ENCODE measurements at places on chromosomes 2 and 18.

DNA sequence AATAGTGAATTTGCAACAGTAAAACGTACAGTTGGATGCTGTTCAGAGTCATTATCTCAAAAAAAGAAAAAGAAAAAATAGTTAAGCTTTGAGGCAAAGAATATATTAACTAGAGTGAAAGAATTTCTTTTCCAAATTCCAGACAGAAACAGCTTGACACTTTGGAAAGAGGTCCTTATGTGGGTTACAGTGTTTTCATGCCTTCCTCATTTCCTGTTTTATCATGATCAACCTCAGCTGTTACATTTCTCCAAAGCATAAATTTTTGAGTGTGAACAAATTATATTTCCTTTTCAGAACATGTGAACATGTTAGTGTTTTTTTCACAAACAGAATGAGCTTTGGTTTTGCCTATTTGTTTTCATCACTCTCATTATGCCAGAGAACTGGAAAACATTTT, 13.6 kb downstream of the FRZB start:
- peak; percentile 8 for DNase-seq

- DNase-seq = no peak
Measured at GRCh38 chr2:221752781-221753180, 180.7 kb upstream of the EPHA4 start.

DNA sequence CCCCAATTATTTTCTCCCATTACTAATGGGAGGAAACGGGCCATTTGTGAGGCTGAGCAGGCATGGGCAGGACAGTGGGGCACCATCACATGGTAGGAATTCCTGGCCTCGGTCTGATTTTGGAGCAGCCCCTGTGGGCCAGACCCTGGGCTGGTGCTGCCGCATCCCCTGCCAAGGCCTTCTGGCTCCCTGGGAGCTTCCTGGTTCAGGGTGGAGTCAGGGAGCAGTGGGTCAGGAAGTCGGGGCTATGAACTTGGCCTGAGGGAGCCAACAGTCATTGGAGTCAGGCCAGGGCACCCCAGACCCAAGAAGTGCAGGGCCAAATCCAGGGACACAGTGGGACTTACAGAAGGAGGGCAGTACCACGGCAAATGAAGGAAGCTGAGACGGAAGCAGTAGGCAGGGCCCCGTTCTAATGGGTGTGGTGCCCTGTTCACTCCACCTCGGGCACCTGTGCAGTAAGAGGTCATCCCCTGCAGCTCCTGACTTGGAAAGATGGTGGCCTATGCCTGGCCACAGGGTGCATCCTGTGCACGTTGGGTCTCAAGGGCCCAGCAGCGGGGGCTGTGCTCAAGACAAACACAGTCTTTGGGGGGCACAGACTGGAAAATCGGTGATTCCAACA, 328.1 kb downstream of the SMAD2 start:
- DNase-seq = no peak

DNA sequence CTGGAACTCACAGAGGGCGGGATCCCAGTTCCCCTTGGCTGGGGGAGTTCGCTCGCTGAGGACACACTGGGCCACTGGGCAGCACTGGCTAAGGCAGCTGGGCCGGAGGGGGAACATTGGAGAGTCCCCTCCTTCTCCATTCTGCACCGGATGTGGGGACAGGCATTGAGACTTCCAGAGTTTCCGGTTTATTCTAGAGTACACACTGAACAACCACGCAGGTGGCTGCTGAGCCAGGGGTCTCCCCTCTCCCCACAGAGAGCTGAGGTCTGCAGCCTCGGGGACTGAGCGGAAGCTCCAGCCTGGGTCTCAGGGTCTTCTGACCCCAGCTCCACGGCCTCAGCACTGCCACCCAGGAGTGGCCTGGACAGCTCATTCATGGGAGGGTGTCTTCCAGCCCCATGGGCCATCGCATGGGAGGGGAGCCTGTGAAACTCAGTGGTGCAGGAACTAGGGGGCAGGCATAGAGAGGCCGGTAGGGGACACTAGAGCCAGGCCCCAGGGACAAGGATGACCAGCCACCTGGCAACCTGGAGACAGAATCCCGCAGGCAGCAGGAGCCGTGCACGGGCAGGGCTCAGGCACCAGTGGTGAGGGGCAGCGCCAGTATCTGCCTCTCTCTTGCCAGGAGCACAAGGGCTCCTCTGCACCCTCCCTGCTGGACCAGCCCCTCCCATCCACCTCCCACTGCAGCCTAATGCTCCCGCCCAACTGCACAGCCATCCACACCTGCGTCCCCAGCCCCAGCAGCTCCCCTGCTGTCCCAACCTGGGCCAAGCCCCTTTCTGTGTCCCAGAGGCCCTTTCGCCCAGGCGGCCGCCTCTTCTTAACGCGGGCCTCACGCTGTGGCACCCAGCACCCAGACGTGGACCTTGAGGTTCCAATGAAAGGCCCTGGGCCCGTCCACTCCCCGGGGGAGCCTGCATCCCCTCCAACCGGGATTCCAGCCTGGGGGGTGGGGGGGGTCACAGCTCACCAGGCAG, 45.1 kb upstream of the GPC1 start:
- DNase-seq = no peak

DNA sequence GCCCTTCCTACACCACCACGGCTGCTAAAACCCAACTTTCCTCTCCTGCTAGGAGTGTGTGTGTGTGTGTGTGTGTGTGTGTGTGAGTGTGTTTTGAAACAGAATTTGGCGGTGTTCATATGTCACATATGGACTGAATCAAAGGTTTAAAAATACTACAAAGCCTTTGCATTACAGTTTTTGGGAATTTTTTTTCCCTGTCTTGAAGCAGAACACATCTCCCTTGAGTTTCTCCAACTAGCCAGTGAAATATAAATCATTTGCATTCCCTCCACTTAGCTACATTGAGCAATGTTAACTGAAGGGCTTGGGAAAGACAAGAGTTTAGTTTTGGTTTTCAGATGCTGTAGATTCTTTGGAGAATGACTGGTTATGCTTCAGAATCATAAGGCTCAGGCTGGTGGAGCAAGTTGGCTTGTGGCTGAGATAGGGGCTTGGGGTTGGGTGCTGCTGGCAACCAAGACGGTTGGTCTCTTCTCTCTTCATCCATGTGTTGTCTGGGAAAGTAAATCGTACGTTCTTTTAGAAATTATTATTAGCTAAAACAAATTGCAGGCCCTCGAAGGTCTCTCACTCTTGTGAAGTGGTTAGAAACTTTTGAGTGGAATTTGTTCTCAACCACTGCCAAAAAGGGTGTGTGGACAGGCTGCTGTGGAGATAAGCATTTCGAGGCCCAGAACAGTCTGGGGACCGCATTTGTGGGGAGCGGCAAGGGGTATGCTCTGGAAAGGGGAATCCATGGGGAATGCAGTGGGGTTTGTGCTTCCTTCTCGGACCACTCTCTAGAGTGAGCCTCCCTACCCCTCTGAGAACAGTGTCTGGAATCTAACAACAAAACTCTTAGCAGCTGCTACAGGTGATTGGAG, 1.4 kb downstream of the NRP2 start:
- peak; percentile 66 for DNase-seq

GRCh38 chr18:63963615-63964256, 6.1 kb upstream of the SERPINB8 start:
- peak; percentile 59 for DNase-seq

- peak; percentile 73 for DNase-seq
Measured at GRCh38 chr2:45595721-45596435, 15.2 kb downstream of the SRBD1 start.

DNA sequence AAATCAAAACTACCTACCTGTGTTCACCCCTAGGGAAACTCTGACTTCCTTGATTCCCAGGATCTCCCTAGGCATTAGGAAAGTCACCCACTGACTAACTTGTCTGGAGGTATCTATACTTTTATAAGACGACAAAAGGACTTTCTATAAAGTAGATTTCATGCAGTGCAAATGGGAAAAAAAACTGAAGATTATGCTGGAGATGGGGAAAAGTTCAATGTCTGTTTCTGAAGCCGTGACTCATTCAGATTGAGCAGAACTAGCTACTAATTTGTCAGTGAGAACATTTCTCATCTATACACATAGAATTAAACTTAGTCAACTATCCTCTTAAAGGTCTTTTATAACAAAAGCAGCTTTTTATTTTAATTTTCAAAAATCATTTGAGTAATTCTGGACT, 6.0 kb downstream of the SEPTIN10 start:
- DNase-seq = peak; percentile 30

GRCh38 chr18:75727456-75727855, 300.0 kb upstream of the SMIM21 start:
- DNase-seq = peak; percentile 31

DNA sequence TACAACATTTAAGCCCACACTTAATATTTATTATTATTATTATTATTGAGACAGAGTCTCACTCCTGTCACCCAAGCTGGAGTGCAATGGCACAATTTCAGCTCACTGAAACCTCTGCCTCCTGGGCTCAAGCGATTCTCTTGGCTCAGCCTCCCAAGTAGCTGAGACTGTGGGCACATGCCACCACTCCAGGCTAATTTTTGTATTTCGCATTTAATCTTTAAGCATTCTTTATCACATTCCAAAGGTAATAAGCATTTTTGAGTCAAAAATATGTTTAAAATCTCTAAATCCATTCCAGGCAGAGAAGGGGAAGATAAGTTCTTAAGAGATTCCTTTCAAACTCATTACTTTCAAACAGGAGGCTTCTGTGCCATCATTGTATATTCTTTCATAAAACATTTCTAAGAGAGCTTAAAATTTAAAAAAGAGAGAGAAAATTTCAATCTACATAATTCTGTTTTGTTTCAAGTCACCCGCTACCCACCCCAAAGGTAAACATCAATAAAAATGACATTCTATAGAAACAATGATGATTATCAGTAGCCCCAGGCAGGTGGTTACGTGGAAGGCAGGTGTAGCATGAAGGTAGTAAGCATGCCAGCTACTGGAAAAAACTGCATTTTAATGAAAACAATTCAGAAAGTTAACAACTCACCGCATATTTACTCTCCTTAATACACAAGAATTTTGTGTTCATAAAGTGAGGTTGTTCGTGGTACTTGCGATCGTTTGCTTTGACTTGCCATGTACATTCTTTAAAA, 84.4 kb upstream of the NARS1 start:
- DNase-seq = no peak

- no peak for DNase-seq
Measured at GRCh38 chr2:236176951-236177350, 8.8 kb upstream of the GBX2 start.

DNA sequence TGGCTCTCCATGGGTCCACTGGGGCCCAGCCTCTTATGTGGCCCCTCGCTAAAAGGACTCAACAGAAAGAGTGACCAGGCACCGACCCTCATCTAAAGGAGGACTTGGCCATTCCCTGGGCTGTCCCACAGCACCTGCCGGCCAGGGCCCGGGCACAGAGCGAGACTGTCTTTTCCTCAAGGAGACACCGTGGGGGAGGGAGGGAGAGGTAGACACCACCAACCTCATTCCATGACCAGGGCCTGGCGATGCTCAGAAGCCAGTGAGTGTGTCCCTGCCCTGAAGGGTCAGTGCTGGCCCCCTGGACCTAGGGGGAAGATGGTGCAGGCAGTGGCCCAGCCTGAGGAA, 39.8 kb upstream of the ALPP start:
- no peak for DNase-seq

- DNase-seq = no peak
Measured at GRCh38 chr2:110881908-110882307, 149.5 kb downstream of the ACOXL start.

Measured in fibroblast of skin of abdomen (primary cell).